ENCODE measurements at places on chromosomes 1 and 21.

DNA sequence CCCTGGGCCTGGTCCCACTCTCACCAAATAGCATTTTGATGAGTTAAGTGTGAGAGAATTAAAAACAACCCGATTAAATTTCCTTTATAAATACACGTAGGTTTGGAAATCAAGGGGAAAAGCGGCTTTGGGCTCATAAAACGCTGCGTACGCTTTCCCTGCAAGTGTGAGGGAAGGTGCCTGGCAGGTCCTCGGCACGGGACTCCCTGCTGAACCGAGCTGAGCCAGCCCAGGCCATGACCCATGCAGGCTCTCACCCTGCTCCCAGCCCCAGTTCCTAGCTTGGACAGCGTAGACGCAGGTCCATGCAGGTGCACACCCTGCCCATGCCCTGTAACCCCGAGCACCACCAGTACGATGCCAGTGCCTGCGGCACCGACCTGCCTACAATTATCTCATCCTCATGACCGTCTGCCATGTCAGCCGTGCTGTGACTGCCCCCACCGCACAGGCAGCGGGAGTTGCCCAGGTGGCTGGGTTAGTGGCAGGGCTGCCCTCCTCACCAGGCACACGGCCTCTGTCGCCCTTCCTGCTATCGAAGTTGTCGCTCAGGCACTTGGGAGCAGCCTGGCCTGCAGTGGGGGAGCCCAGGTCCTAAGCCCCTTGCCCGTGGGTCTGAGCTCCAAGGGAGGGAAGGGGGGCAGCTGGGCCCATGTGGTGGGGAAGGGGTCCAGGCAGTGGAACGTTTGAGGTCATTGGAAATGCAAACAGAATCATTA, 41.0 kb upstream of the ACTRT2 start:
- no peak overlapping the region for H3K4me3 ChIP-seq
- H3K27ac ChIP-seq, result no peak overlapping the region
- H3K36me3 ChIP-seq, result no peaks in the 10 kb centered on the region
- H3K27me3 ChIP-seq, result no peaks in the 10 kb centered on the region

- H3K27me3 ChIP-seq, result no peaks in the 10 kb centered on the region
- H3K4me3 ChIP-seq, result no peak overlapping the region
- H3K27ac ChIP-seq, result no peak overlapping the region
- no peaks in the 10 kb centered on the region for H3K36me3 ChIP-seq
- no peak for DNase-seq
These were observed 328.2 kb upstream of the CHRM3 start for GRCh38 chr1:239058190-239058589.

GRCh38 chr21:45428534-45428933, 23.6 kb downstream of the COL18A1 start:
- H3K4me1 ChIP-seq, result no peaks in the 10 kb centered on the region
- DNase-seq, result no peak
- no peaks in the 10 kb centered on the region for H3K27me3 ChIP-seq
- no peak overlapping the region for H3K4me3 ChIP-seq

GRCh38 chr1:43933386-43934100, at the start of gene ARTN:
TSS of gene ARTN (plus strand) at chr1:43933801. CDS start at chr1:43935657, 1,856 bp downstream.
- H3K27me3 ChIP-seq, result peaks cover 21% of the 10 kb centered on the region
- H3K36me3 ChIP-seq, result no peaks in the 10 kb centered on the region
- no peak within 1 kb of the TSS for H3K27ac ChIP-seq
- H3K4me1 ChIP-seq, result no peaks in the 10 kb centered on the region
- no peak for DNase-seq

DNA sequence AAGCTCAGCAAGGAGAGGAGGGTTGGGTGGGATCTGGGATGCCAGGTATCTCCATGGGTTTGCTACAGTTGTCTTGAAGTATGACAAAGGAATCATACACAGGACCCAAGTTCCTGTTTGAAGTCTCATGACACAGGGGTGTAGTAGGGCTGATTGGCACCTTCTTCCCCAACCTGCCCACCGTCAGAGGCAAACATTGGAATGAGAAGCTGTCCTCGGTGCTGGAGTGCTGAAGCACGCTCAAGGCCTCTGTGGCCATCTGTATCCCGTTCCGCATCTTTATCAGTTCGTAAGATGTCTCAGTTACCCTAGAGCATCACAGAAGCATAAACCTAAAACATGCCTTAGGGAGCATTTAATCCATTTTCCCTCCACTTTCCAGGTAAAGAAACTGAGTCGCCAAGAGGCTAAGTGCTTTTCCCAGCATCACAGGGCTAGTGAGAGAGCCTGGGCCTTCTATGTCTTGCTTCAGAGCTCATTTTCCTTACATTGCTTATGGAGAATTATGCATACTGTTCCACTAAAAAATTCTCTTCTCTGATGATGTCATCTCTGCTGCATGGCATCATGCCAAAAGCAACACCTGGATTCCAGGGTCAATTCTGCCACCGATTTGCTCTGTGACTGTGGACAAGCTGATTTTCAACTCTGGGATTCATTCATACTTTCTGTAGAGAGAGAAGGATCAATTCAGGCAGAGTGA, 34.2 kb downstream of the VWA5B1 start:
- H3K36me3 ChIP-seq, result no peaks in the 10 kb centered on the region
- no peaks in the 10 kb centered on the region for H3K27me3 ChIP-seq
- H3K4me1 ChIP-seq, result peaks cover 11% of the 10 kb centered on the region

DNA sequence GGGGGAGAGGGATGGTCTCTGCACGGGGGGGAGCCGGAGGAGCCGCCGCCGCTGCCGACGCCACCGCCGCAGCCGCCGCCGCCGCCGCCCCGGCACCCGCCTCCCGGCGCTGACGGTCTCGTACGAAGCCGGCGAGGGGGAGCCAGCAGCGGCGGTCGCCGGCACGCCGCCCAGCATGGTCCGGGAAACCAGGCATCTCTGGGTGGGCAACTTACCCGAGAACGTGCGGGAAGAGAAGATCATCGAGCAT, 311 bp downstream of the SPEN start:
- no peak for DNase-seq
- H3K27ac ChIP-seq, result peak overlapping the region; percentile 84
- no peaks in the 10 kb centered on the region for H3K27me3 ChIP-seq
- H3K36me3 ChIP-seq, result no peaks in the 10 kb centered on the region

GRCh38 chr1:13701271-13701640, 1.3 kb downstream of the PRDM2 start:
- H3K4me1 ChIP-seq, result peaks cover 33% of the 10 kb centered on the region
- DNase-seq, result no peak
- no peaks in the 10 kb centered on the region for H3K27me3 ChIP-seq
- H3K36me3 ChIP-seq, result no peaks in the 10 kb centered on the region
- peak overlapping the region; percentile 86 for H3K27ac ChIP-seq

- DNase-seq, result no peak
- no peaks in the 10 kb centered on the region for H3K4me1 ChIP-seq
- H3K27ac ChIP-seq, result no peak overlapping the region
- H3K27me3 ChIP-seq, result no peaks in the 10 kb centered on the region
These were observed 32.7 kb upstream of the MTR start for GRCh38 chr1:236762410-236762809.

DNA sequence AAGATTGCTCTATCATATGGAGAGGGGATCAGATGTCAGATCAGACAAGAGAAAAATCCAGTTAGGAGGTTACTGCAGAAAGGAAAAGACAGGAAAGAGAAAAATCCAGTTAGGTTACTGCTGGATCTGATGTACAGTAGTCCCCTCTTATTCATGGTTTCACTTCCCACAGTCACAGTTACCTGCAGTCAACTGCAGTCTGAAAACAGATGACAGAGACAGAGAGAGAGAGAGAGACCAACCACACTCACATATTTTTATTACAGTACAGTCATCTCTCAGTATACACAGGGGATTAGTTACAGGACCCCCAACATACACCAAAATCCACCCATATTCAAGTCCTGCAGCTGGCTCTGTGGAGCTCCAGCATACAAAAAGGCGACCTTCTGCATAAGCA, 29.3 kb downstream of the NUP133 start:
- H3K27ac ChIP-seq, result no peak overlapping the region
- no peaks in the 10 kb centered on the region for H3K27me3 ChIP-seq
- H3K4me1 ChIP-seq, result no peaks in the 10 kb centered on the region
- no peak for DNase-seq
- H3K4me3 ChIP-seq, result no peak overlapping the region
- H3K36me3 ChIP-seq, result peaks cover 25% of the 10 kb centered on the region

- no peak within 1 kb of the TSS for H3K4me3 ChIP-seq
- H3K27ac ChIP-seq, result no peak within 1 kb of the TSS
- no peaks in the 10 kb centered on the region for H3K27me3 ChIP-seq
- H3K4me1 ChIP-seq, result peaks cover 24% of the 10 kb centered on the region
These were observed at the start of gene APOBEC4 for GRCh38 chr1:183652547-183653461. TSS of gene APOBEC4 (minus strand) at chr1:183653316. CDS start at chr1:183648781, 4,535 bp downstream.

- peaks cover 39% of the 10 kb centered on the region for H3K27me3 ChIP-seq
- peaks cover 10% of the 10 kb centered on the region for H3K4me1 ChIP-seq
- DNase-seq, result no peak
- no peaks in the 10 kb centered on the region for H3K36me3 ChIP-seq
These were observed at the start of gene NES for GRCh38 chr1:156676820-156677615. TSS of gene NES (minus strand) at chr1:156677407. CDS start at chr1:156677264, 143 bp downstream.

GRCh38 chr1:186404454-186405051, 28.9 kb downstream of the ODR4 start:
- H3K4me1 ChIP-seq, result no peaks in the 10 kb centered on the region
- H3K27ac ChIP-seq, result no peak overlapping the region
- no peak for DNase-seq
- H3K4me3 ChIP-seq, result no peak overlapping the region

DNA sequence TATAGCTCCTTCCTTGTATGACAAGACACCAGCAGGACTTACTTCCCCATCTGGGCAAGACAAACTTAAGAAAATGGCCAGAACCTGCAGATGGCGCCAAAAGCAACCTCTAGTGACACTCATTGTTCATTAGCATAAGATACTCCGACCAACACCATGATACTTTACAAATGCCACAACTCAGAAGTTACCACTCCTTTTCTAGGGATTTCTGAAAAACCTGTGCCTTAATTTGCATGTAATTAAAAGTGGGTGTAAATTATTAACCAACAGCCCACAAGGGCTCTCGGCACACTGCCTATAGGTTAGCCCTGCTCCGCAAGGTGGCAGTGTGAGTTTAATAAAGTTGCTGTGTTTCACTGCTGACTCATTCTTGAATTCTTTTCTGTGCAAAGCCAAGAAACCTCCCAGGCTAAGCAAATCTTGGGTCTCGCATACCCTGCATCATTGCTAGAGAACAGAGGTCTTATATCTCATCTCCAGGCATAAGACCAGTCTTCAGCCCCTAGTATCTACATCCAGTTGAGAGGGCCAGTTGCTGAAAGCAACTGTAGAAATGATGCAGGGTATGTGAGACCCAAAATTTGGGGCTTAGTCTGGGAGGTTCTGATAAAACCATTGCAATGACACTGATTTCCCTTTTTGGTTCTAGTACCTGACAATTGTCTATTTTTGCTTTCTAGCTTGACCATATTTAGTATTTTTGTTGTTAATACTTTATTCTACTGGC, 86.4 kb downstream of the FAF1 start:
- H3K4me1 ChIP-seq, result no peaks in the 10 kb centered on the region
- no peak overlapping the region for H3K4me3 ChIP-seq
- H3K27me3 ChIP-seq, result no peaks in the 10 kb centered on the region

DNA sequence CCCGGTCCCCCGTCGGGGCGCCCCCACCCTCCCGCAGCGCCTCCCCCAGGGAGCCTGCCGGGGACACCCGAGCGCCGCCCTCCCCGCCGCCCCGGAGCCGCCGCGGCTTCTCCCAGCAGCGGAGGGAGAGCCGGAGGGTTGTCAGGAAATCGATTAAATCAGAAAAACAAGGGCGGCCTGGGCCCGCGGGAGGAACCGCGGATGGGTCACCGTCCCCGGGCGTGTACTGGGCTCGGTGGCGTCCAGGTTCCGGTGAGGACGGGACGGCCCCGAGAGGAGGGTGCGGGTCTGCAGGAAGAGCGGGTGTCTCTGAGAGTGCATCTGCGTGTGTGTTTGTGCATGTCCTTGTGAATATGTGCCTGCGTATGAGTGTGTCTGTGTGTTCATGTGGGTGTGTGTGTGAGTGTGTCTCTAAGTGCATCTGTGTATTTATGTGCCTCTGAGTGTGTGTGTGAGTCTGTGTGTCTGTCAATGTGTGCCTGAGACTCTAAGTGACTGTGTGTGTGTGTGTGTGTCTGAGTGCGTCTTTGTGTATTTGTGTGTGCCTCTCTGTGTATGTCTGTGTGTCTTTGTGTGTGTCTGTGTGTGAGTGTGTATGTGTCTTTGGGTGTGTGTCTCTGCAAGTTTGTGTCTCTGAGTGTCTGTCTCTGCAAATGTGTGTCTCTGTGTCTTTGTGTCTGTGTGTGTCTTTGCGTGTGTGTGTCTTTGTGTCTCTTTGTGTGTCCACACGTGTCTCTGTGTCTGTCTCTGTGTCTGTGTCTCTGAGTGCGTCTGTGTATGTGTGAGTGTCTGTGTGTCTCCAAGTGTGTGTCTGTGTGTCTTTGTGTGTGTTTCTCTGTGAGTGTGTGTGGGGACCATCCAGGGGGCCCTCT, 1.1 kb downstream of the SPSB1 start:
- no peak overlapping the region for H3K27ac ChIP-seq
- peak; percentile 37 for DNase-seq
- H3K27me3 ChIP-seq, result no peaks in the 10 kb centered on the region
- H3K4me3 ChIP-seq, result peak overlapping the region; percentile 66
- peaks cover 26% of the 10 kb centered on the region for H3K4me1 ChIP-seq

GRCh38 chr1:4127592-4128140, 227.6 kb upstream of the C1orf174 start:
- no peaks in the 10 kb centered on the region for H3K27me3 ChIP-seq
- no peaks in the 10 kb centered on the region for H3K4me1 ChIP-seq

GRCh38 chr21:8988696-8989095, 1532.7 kb upstream of the TPTE start:
- H3K27ac ChIP-seq, result no peak overlapping the region
- H3K4me1 ChIP-seq, result no peaks in the 10 kb centered on the region
- no peaks in the 10 kb centered on the region for H3K27me3 ChIP-seq
- H3K4me3 ChIP-seq, result no peak overlapping the region
- no peaks in the 10 kb centered on the region for H3K36me3 ChIP-seq

GRCh38 chr1:27963393-27963792, 3.6 kb downstream of the XKR8 start:
- no peak overlapping the region for H3K4me3 ChIP-seq
- H3K36me3 ChIP-seq, result peaks cover 5% of the 10 kb centered on the region
- H3K27me3 ChIP-seq, result no peaks in the 10 kb centered on the region
- H3K4me1 ChIP-seq, result peaks cover 20% of the 10 kb centered on the region
- DNase-seq, result no peak

DNA sequence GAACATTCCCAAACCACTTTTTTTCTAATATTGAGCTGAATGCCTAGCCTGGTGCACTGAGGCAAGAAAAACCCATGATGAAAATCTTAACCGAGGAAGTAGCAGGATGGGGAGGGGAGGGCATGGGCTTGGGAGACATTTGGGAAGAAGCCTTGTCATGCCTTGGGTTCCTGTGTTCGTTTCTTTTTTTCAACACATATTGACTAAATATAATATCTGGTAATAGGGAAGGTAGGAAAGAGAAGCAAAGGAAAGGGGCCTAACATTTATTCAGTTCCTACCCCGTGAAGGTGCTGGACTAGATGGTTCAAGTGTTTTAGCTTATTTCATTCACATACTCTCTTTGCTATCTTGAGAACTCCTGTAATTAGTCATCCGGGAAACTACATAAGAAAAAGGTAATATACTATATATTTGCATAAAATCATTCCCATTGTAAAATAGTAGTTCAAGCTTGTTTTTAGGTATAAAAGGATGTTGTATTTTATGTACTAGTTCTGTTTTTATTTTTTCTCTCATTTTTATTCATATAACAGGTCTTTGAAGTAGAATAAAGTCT, 62.1 kb downstream of the ST3GAL3 start:
- H3K36me3 ChIP-seq, result no peaks in the 10 kb centered on the region
- no peak for DNase-seq
- H3K27me3 ChIP-seq, result no peaks in the 10 kb centered on the region
- no peak overlapping the region for H3K4me3 ChIP-seq

- no peak for DNase-seq
- H3K27ac ChIP-seq, result no peak overlapping the region
- H3K36me3 ChIP-seq, result no peaks in the 10 kb centered on the region
- no peaks in the 10 kb centered on the region for H3K4me1 ChIP-seq
These were observed 610.8 kb downstream of the LMO4 start for GRCh38 chr1:87939444-87939843.

- H3K4me1 ChIP-seq, result peaks cover 52% of the 10 kb centered on the region
- no peak overlapping the region for H3K27ac ChIP-seq
- no peaks in the 10 kb centered on the region for H3K36me3 ChIP-seq
These were observed 2.1 kb downstream of the PFKL start for GRCh38 chr21:44301961-44302406.
